Fibroblast of skin of scalp (primary cell): ENCODE measurements at places on chromosomes 6 and 20.
A peak's percentile ranks its signal among the peaks of the same experiment; 100 is the strongest.

GRCh38 chr20:54820392-54820791 lies 345.0 kb downstream of the DOK5 start:
- DNase-seq, result no peak

GRCh38 chr20:15005300-15005986 lies 668.0 kb upstream of the FLRT3 start:
- no peak for DNase-seq

- no peak for DNase-seq
These were observed 737.2 kb upstream of the MMS22L start for GRCh38 chr6:98020222-98020621.

- peak; percentile 73 for DNase-seq
These were observed 420 bp downstream of the SOX4 start for GRCh38 chr6:21593927-21594415.

DNA sequence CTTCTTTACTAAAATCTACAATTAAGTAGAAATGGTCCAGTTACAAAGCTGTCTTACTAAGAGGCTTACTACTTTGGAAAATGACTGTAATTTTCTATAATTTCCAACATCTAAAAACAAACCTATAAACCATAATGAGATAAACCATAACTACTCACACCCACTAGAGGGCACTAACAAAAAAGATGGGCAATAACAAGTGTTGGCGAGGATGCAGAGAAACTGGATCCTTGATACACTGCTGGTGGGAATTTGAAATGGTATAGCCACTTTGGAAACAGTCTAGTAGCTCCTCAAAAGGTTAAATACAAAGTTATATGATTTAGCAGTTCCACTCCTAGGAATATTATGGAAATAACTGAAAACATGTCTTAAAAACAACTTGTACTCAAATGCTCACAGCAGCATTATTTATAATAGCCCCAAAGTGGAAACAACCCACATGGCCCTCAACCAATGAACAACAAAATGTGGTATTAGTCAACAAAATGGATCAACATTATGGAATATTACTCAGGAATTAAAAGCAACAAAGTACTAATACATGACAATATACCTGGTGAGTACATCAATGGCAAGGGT lies 50.6 kb downstream of the GJA10 start:
- peak; percentile 45 for DNase-seq

GRCh38 chr6:157946053-157946617 lies 35.5 kb upstream of the SYNJ2 start:
- DNase-seq, result no peak

- DNase-seq, result no peak
These were observed 41.9 kb upstream of the FERMT1 start for GRCh38 chr20:6164421-6165341.

DNA sequence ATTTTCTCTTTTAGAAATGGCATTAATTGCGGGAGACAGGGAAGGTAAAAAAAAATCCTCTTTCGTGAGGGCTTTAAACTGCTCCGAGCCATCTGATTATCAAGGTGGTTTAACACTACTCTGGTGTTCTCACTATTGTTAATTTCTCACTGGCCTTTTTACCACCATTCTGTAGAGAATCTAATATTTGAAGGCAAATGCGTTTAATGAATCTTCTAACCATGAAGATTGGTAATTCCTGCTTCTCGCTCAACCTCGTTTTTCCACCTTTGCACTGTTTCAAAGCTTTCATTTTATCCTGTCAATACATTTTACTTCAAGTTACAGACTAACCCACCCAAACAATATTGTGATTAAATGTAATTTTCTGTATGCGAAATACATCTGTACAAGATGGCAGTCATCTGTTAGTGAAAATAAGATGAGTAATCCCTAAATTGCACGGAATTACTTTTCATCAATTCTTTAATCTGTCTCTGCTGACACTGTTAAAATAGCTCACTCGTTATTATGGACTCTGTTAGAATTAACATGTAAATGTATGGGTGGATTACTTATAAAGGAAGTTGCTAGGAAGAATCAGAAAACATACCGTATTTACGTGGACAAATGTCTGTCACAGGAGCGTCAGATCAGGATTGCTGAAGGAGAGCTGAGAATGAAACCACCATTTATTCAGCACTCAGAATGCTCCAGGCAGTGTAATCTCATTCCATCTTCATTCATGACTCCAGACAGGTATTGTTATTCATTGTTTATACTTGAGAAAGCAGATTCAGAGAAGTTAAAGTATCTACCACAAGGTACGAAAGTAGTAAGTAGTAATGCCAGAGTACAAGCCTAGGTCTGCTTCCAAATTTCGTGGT lies 1.1 kb upstream of the LCA5 start:
- no peak for DNase-seq

DNA sequence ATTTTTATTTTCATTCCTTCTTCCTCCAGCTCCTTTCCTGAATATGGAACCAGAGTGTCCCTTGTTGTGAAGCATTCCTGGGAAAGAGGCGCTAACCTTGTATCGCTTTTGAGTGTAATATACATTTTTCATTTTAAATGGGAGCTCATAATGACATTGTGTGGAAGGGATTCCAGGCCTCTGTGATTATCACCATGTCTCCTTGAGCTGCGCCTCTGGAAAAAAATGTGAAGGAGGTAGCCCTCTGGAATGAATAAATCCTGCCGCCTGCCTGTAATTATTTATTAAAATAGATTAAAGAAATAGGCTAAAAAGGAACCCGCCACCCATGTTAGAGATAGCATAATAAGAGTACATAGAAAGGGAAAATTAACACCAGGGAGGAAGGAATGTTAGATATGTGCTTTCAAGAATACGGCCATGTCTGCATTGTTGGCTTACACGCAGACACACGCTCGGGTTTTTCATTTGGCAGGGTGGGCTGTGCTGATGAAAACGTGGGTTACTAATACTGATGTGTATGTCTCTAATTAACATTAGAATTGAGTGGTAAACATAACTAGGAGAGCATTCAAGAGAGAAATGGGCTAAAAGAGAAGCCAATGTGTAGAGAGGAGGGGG lies 138.5 kb downstream of the LINC00237 start:
- no peak for DNase-seq

GRCh38 chr6:148529010-148529409 lies 186.4 kb downstream of the SASH1 start:
- no peak for DNase-seq

DNA sequence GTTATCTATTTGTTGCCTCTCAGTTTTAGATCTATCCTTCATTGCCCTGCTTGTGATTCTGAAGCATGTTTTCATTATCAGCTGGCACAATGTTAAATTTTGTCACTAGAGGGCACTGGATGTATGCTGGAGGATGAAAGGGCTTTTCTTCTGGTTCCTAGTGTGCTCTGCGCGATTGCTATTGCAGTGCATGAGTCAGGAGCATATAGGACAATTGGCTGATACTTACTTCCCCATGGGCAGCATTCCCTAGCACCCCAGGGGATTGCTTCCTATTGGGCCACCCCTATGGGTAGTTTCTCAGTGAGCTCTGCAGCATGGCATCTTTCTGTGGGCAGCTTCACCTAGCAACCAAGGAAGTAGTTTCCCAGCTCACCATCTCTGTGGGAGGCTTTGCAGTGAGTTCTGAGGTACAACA lies 280.3 kb upstream of the SYNCRIP start:
- peak; percentile 46 for DNase-seq

- DNase-seq, result no peak
These were observed 141.6 kb upstream of the SHLD1 start for GRCh38 chr20:5608442-5609161.

- no peak for DNase-seq
These were observed 45.1 kb downstream of the PTPRA start for GRCh38 chr20:2918096-2919049.

DNA sequence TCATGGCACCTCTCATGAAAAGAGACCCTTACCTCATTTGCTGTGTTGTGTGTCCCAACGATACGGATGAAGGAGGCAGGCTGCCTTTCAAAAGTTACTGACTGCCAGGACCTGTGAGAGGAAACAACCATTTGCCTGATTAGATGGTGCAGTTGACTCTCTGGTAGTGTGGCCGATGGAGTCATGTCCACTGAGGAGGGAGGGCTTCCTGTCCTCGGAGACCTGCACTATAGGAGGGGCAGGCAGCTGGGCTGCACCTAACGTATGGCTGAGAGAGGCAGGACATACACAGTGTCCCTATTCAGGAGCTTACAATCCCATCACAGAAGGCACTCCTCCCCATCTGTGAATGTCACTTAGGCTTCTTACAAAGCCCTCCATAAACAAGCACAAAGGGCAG lies 373.0 kb downstream of the ZFAND3 start:
- no peak for DNase-seq

- DNase-seq, result no peak
These were observed 90.5 kb downstream of the PRND start for GRCh38 chr20:4812216-4812615.

DNA sequence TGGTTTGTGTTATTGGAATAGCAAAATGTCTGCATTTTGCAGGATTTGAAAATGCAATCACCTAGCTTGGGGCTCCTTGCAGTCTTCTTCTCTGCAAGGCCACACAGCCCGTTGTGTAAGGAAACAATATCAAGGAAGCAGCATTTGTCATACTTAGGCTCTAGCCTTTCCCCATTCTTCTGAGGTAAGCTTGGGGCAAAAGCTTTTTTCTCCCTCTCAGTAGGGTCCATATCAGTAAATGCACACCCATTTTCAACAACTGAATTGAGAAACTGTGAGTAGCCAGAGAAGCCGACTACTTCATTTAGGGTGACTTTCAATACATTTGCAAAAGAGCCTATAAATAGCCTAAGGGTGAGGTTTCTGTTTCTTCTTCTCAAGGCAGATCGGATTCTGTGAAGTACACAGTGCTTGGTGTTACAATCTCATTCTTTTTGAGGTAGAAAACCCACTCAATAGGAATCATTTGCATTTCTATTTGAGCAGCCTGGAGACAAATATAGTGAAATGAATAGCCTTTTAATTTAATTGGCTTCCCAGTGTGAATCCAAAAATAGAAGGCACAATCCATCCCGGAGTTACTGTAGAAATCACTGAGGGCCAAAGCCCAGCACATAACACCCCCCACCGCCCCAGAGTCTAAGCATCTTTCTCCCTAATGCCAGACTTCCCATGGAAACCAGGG lies 61.8 kb downstream of the BTBD3 start:
- no peak for DNase-seq

DNA sequence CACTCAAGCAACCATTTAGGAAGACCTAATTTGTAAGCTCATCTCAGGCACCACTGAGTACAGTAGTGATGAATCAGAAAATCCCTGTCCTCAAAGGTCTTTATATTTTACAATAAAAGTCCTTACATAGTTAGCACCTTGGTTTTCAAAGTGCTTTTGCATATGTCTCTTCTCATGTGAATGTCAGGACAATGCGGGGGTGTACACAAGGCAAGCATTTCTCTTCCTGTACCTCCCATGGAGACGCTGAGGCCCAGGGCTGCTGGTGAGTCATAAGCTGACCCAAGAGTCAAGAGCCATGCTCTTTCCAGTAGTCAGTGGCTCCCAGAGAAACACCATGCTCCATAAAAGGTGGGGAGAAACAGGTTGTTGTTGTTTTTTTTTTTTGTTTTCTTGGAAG lies 174.0 kb downstream of the GJA10 start:
- DNase-seq, result peak; percentile 83

DNA sequence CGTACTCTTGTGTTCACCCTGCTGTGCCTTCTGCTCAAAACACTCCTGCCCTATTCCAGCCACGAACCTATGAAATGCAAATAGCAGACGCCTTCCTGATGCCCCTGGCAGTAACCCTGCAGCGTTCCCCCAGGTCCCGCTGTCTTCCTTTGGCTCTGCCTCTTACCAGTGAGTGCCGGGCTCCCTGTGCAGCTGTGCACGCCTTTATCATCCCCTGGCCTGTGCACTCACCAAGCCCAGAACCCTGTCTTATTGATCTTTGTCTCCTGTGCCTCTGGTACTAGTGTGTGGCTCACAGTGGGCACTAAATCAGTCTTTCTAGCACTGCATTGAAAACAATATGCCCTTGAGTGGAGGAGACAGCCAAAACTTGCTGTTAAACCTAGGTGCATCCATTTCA lies 19.7 kb downstream of the ZDHHC14 start:
- DNase-seq, result no peak

DNA sequence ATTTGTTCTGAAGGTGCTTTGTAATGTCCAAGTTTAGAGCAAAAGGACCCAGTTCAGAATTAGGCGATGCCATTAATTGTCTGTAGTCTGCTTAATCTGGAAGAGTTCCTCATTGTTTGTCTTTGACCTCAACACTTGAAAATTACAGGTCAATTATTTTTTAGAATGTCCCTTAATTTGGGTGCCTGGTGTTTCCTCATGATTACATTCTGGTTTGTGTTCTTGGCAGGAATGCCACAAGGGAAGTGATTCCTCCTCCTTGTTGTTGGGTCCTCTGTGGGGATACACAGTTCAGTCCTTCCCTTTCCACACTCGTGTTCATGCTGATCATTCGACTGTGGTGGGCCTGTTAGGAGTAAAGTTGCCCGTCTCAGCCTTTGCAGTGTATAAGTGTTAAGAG lies 207.3 kb downstream of the JARID2 start:
- no peak for DNase-seq

GRCh38 chr6:88386167-88386566 lies 220.0 kb upstream of the CNR1 start:
- DNase-seq, result no peak

DNA sequence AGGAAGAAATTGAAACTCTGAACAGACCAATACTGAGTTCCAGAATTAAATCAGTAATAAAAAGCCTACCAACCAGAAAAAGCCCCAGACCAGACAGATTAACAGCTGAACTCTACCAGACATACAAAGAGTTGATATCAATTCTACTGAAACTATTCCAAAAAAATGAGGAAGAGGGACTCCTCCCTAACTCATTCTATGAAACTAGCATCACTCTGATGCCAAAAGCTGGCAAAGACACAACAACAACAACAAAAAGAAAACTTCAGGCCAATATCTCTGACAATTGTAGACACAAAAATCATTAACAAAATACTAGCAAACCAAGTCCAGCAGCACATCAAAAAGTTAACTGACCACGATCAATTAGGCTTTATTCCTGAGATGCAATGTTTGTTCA lies 246.0 kb upstream of the RUNX2 start:
- no peak for DNase-seq

GRCh38 chr6:133741375-133741861 lies 147.5 kb upstream of the TCF21 start:
- DNase-seq, result peak; percentile 26

- DNase-seq, result peak; percentile 50
These were observed 85.7 kb downstream of the HIVEP1 start for GRCh38 chr6:12097791-12098190.

- DNase-seq, result no peak
These were observed 1.4 kb downstream of the TOP1 start for GRCh38 chr20:41030061-41030460.

- no peak for DNase-seq
These were observed 174.6 kb downstream of the GMPR start for GRCh38 chr6:16412982-16413381.

DNA sequence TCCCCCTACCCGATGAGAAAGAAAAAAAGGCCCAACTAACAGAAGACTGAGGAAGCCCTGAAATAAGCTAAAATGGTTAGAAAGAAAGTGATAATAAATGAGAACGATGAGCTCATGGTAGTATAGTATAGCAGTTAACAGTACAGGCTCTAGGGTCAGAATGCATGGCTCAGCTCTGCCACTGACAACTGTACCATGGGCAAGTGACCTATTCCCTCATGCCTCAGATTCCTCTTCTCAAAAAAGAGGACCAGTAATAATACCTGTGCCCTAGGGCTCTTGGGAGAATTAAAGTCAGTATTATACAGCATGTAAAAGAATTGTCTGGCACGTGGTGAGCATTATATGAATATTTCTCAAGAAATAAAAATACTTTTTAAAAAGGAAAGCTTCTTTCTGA lies 19.8 kb downstream of the TRERF1 start:
- no peak for DNase-seq
